ENCODE measurements at places on chromosomes 5 and 9.

- no peak for DNase-seq
Observed at GRCh38 chr5:8825139-8825757, 720.6 kb downstream of the SEMA5A start.

DNA sequence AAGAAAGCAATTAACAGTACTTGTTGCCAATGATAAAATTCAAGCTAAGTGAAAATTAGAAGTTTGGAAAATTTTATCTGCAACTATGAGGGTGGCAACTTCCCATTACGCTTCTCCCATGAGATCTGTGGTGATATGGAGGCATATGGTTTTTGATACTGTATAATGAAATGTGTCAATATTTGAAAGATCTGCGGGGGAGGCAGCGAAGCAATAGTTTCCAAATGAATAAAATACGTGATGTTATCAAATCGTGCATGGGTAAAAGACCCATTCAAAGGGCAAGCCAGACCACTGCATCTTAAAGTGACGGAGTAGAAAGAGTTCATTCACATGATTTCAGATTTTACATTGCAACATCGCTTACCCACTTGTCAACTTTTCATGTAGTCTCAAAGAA lies 20.9 kb upstream of the BOD1 start:
- no peak for DNase-seq

DNA sequence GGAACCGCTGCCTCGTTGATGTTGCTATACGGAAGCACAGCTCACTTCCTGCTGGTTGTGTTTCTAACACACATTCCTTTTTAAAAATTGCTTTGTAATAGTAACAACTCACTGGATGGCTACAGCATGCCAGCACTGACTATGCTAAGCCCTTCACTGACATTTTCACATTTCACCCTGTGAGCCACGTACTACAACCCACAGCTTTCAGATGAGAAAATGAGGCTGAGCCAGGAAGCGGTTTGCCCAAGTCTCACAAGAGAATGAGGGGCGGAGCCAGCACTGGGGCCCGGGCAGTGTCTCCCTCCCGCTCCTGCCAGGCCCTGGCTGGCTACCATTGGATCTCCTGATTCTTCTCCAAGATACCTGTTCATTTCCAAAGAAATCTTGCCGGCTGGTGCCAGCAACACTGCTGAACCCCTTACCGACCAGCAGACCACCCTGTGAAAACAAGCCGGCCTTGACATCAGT lies 38.3 kb downstream of the FAM78A start:
- no peak for DNase-seq

- no peak for DNase-seq
Observed at GRCh38 chr5:31078956-31079355, 114.5 kb upstream of the CDH6 start.

GRCh38 chr9:93184432-93185265 lies 710 bp downstream of the WNK2 start:
- DNase-seq: peak; percentile 77

DNA sequence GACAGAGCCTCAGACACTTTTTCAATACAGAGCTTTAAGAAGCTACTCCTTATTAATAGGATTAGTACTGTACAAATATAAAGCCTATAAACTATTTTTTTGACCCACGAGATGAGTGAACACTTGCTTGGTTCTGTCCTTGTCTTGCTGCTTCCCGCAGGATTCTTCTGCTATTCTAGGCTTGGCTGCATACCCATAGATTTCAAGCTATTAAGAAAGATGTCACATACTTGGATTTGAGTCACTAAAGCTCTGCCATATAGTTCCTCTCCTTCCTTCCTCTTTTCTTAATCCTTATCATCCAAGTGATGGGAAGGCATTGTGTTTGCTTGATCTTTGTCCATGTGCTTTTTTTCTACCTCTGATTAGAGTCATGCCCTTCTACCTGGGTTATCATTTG lies 361.2 kb upstream of the TRPC7 start:
- DNase-seq: no peak

GRCh38 chr5:172004824-172005237 lies 1.6 kb downstream of the FBXW11 start:
- DNase-seq: no peak

- DNase-seq: no peak
Observed at GRCh38 chr9:98591696-98592095, 117.0 kb downstream of the GABBR2 start.

GRCh38 chr5:118789366-118789765 lies 199.0 kb downstream of the DTWD2 start:
- DNase-seq: no peak

DNA sequence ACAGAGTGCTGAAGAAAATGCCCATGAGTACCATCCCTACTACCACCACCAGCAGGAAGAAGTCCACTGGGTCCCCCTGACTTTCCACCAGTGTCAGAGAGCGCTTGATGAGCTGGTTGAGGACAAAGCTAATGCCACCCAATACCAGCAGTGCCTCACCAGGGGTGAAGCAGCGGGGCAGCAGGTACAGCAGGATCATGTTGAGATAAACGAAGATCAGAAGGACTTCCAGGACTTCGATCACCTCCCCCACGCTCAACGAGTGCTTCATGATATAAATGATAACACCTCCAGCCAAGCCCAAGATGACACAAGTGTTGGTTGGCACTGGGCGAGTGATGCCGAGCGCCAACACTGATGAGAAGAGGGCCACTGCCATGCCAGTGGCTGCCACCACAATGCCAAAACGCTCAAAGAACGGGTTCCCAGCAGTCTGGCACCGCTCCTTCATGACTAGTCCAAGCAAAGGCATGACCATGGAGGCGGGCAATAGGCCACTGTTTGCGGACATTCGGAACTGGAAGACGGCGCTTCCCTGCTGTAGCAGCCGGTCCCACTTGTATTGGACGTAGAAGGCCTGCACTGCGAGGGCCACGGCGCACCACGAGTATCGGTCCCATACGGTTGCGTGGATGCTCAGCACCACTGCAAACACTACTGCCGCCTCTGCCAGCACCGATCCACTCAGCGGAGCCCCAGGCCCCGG lies 679 bp downstream of the DOLK start:
- no peak for DNase-seq

DNA sequence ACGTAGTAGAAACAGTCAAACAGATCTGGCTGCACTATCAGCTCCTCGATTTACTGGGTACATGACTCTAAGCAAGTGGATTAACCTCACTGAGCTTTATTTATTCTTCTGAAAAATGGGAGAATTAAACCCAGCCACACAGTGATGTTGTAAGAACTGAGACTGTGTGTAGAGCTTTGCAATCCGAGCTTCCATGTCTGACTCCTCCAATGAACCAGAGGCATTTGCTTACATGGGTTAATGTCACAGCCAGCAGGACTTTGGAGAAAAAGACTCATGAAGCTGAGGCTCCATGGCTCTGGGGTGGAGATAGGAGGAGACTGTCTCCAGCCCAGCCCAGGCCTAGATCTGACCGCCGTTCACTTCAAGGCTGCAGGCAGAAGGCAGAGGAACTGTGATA lies 201.3 kb downstream of the CDK5RAP2 start:
- DNase-seq: no peak

GRCh38 chr5:171131497-171131896 lies 177.6 kb upstream of the TLX3 start:
- no peak for DNase-seq

GRCh38 chr5:78109891-78110324 lies 184.6 kb downstream of the AP3B1 start:
- no peak for DNase-seq

DNA sequence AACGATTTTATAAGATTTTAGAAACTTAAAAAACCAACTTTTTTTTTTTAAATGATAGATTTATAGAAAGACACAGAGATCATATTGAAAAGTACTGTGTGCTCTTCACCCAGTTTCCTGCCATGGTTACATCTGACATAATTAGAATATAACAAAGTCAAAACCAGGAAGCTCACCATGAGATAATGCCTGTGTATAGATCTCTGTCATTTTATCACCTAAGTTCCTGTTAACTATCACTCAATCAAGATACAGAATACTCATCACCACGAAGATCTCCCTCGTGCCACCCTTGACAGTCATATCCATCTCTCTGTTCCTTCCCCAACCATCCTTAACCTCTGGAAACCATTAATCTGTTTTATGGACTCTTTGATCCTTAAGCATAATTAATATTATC lies 39.1 kb downstream of the POC5 start:
- DNase-seq: no peak

GRCh38 chr9:127370147-127370579 lies 26.8 kb upstream of the SLC2A8 start:
- DNase-seq: no peak

GRCh38 chr9:96420468-96421219 lies 2.5 kb upstream of the ZNF367 start:
- DNase-seq: no peak

DNA sequence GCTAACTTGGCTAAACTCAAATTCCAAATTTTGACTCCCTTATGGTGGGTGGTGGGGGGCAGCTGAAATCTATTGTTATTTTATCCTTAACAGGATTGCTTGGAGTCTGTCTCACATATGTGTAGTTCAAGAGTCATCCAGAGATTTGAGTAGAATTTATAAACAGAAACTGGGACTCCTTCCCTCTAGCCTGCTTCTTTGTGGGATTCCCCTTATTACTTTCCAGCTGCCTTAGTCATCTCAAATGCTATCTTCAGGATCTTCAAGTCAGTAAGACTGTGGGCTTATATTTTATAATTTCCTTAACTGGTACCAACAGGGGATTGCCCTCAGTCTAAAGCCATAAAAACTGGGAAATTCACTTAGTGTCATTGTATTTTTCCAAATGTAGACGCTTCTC lies 55.5 kb downstream of the NNT start:
- no peak for DNase-seq

DNA sequence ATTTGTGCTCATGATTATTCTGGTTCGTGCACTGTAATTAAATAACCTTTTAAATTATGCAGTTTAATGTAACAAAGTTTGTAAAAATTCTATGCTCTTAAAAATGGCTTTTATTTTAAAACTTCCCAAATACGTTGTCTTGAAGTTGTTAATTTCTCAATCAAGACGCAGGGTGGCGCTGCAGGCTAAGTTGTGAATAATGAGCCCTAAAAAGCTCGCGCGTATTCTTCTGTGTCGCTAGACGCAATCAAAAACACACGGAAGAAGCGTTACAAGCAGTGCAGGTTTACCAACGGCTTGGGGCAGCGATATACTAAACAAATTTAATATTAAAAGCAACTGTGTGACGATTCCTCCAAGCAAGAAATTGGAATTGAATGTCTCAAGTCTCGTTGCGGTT lies at the start of gene PCDHB4:
PCDHB4 (plus strand) TSS at position 256 of the 400 bp plus-strand sequence. CDS start 181 bp downstream, outside the sequence.
- no peak for DNase-seq

DNA sequence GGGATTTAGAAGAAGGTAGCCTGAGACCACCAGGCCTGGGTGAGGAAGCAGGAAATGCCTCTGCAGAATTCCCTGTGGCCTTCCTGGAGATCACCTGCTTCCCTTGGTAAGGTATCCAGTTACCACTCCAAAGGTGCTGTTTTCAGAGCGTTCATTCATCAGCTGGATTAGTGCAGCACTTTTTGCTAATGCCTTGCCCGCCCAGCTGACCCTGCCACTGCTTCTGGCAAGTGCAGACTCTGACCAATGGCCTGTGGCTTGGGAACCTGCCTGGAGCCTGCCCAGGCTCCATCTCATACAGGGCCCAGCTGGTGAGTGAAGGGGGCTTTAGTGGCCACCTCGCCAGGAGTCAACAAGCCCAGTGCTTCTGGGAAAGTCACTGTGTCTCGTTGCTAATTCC lies 48.6 kb downstream of the FOXI1 start:
- DNase-seq: no peak

DNA sequence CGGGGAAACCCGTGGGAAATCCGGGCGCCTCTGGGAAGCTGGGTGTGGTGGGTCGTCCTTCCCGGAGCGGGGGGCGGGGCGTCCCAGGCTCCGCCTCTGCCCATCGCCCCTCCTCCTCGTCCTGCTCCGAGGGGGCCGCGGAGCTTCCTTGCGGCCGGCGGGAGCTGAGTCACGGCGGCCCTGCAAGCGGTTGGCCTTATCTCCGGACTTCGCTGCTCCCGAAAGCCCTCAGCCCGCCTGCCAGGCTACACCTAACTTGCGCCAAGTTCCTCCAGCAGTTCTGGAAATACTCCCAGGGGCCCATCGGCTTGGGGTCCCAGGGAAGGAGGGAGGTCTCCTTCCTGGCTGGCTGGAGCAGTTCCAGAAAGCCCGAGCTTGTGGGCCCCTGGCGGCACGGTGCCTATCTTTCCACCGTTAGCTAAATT lies 54.1 kb upstream of the CDKN2AIPNL start:
- DNase-seq: peak; percentile 95

- DNase-seq: no peak
Observed at GRCh38 chr9:14327036-14327435, 13.1 kb upstream of the NFIB start.

GRCh38 chr5:44402084-44402483 lies 12.9 kb upstream of the FGF10 start:
- no peak for DNase-seq

- DNase-seq: no peak
Observed at GRCh38 chr9:106890608-106891007, 27.6 kb downstream of the ZNF462 start.

DNA sequence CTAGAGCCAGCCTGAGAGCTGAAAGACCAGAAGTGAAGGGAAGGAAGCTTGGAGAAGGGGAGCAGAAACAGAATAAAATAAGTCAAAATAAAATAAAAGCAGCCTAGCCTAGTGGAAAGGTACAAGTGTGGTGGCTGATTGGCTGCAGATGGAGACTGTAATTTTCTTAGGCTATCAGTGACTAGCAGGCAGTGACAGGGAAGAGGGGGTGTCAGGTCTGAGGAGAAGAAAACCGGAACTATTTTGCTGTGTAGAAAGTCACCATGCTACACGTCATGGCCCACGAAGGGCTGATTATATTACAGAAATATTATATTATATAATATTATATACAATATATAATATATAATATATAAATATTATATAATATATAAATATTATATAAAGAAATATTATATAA lies 98.1 kb upstream of the TAF11L2 start:
- DNase-seq: no peak

GRCh38 chr5:88119535-88120125 lies 149.0 kb downstream of the TMEM161B start:
- DNase-seq: no peak

DNA sequence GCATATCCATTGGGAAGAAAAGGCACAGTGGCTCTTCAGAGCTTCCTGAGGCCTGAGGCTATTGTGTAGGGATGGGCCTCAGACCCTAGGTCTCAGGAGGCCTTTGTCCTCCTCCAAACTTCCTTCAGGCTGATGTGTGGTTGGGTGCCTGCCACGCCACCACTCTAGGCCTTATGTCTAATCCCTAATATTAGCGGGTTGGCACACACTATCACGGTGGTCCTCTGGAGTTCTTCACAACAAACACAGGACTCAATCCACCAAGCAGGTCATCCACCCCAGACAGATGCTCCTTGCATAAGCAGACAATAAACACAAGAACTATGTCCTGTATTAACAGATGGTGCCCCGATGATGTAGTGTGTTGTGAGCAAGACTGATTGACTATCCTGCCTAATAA lies 31.0 kb upstream of the FSTL4 start:
- DNase-seq: no peak

DNA sequence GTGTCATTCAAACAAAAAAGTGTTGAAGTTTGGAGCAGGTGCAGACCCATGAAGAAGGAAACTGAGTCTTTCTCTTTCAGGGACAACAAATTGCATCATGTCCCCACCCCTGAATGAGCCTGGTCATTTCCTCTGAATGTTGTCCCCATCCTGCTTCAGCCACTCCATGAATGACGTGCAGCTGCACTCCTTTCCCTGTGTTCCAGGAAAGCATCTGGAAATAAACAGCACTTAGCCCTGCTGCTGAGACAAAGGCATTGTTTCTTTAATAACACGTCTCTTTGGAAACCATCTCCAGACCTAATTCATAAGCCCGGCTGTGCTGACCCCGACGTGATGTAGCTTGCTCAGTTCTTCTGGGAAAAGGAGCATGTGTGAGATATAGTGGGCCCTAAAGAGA lies 682.3 kb downstream of the BRINP1 start:
- no peak for DNase-seq

All from D341Med (cell line).